Kidney (tissue), 22 donors: ENCODE measurements at places on chromosomes 5 and 9.

GRCh38 chr5:172395483-172395882 lies 58.8 kb downstream of the SH3PXD2B start:
- DNase-seq = no peak

DNA sequence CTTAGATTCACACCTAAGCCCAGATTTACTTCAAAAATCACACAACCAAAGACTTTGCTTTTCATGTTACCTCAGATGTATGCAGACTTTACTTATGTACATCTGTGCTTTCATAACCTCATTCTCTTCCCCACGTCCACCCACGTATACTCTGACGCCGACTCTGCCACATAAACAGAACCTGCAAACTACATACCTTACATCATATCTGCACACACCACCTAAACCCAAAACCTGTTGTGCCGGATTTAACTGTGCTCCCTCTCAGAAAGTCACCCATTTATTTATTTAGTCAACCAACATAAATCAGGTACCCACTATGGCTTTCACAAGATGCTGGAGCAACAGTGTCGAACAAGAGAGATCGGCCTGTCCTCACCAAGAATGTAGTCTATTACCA lies 1.0 kb upstream of the DPYSL3 start:
- no peak for DNase-seq

DNA sequence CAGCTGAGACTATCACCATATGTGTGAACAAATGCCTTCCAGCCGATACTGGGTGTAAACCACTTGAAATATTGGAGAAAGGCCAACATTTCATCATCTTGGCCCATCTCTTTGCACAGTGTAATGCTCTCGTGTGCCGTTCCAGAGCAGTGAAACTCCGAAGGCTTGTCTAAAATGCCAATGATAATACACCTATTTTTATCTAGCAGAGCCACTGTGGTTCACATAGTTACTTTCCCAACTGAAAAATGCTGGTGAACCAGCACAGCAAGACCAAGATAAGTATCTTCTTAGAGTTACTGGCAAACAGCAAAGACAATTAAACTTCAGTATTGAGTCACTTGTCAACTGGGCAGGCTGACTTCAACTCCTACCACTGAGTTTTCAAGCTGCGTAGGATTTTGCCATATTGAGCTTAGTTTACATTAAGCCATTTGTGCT lies 379.9 kb upstream of the ACTBL2 start:
- no peak for DNase-seq

DNA sequence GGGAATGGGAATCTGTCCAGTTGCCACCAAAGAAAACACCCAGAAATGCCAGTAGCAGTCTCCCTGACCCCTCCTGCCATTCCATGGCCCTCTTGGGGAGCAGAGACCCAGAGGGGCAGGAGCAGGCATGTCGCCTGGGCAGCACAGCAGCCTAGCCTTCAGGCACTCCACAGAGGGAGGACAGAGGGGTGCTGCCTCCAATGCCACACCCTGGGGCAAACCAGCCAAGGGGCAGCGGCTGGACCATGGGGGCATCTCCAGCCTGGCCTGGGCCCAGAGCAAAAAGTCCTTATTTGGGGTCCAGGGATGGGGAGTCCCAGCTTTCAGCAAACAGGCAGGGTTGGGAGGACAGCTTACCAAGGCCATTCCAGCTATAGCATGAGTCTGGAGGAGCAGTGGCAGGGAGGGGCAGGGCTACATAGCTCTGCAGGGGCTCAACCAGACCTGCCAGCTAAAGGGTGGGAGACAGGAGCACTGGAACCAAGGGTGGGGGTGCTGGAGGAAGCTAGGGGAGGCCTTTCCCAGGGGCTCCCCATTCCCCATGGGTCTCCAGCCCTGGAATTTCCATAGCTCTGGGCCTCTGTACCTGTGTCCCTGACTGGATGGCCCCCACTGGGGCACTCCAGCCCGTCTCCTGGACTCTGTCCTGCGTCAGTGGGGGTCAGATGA lies 6.7 kb downstream of the BRD3 start:
- DNase-seq = no peak

GRCh38 chr5:156913719-156914370 lies 49.2 kb downstream of the TIMD4 start:
- no peak for DNase-seq
